Mesothelial cell of epicardium (in vitro differentiated cells): ENCODE measurements at places on chromosomes 2 and 18. TPM values are rescaled to one million over a fixed set of nuclear protein-coding genes. Genes with fewer than 3 reads are reported as not detected.

GRCh38 chr2:10372203-10372861, 69.6 kb downstream of the HPCAL1 start:
- no peaks in the 10 kb centered on the region for H3K36me3 ChIP-seq
- H3K27ac ChIP-seq = no peak overlapping the region
- DNase-seq = no peak
- H3K27me3 ChIP-seq = no peaks in the 10 kb centered on the region
- H3K4me3 ChIP-seq = no peak overlapping the region

DNA sequence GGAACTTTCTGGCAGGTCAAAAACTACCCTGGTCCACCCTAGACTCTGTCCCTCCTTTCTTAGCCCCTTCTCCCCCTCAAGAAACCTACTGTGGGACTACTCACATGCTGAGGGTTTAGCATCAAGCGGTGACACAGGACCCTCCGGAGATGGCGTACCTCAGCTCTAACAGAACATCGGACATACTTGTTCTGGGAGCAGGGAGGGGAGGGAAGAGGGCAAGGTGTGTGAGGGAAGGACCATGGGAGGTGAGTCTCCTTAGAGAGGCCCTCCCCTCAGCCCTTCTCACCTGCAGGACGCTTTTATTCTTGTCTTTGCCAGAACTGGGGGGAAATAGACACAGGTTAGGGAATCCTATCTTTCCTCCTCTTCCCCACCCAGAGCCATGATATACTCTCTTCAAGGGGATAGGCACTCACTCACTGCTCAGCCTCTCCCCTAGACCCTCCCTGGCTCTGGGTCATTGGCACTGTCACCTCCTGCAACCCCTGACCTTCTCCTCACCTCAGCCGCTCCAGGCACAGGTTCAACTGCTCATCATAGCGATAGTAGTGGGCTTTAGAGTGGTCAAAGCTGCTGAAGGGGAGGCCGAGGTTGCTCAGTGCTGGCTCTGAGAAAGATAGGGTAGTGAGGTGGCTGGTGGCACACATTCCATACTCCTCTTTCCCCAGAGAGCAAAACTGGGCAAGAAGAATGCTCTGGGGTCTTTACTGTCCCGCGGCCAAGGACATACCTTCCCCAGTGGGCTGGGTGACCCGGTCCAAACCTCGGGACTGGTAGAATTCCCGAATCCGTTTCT, 1.8 kb downstream of the PCGF1 start:
- H3K27ac ChIP-seq = no peak overlapping the region
- no peak for DNase-seq
- H3K4me3 ChIP-seq = peak overlapping the region; percentile 18
- peaks cover 16% of the 10 kb centered on the region for H3K36me3 ChIP-seq
- H3K27me3 ChIP-seq = peaks cover 64% of the 10 kb centered on the region

Gene B3GNT7
- 5.2 to 7.0 TPM (median 5.6 TPM) in 3 replicates for total RNA-seq

Gene DCDC2C
- total RNA-seq = not detected in 3 replicates

DNA sequence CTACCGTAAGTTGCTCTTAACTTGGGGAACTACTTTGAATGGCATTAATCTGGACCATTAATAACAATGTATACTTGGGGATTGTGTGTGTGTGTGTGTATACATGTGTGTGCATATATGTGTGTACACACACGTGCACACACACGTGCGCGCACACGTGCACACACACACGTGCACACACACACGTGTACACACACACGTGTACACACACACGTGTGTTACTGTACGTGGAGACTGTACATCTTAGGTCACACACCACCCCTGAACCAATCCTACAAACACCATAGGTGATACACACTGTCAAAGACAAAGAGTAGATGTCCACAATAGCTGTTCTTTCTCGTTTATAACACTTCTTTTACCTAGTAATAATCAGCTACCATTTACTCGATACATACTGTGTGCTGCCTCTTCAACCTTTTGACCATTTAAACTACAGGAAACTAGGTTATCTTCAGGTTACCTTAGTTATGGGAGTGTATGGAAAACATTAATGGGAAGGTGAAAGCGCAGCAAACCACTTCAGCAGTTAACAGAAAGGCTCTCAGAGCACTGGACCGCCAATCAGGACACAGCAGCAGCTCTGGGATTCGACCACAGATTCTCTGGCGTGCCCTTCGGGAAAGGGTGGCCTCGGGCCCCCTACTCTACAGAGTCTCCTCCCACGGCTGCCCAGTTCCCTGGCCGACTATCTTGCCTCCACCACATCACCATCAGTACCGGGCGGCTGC, 894 bp upstream of the GCC2 start:
- H3K36me3 ChIP-seq = peaks cover 11% of the 10 kb centered on the region
- no peak for DNase-seq
- peaks cover 21% of the 10 kb centered on the region for H3K4me1 ChIP-seq
- no peaks in the 10 kb centered on the region for H3K27me3 ChIP-seq
- peak overlapping the region; percentile 88 for H3K4me3 ChIP-seq

DNA sequence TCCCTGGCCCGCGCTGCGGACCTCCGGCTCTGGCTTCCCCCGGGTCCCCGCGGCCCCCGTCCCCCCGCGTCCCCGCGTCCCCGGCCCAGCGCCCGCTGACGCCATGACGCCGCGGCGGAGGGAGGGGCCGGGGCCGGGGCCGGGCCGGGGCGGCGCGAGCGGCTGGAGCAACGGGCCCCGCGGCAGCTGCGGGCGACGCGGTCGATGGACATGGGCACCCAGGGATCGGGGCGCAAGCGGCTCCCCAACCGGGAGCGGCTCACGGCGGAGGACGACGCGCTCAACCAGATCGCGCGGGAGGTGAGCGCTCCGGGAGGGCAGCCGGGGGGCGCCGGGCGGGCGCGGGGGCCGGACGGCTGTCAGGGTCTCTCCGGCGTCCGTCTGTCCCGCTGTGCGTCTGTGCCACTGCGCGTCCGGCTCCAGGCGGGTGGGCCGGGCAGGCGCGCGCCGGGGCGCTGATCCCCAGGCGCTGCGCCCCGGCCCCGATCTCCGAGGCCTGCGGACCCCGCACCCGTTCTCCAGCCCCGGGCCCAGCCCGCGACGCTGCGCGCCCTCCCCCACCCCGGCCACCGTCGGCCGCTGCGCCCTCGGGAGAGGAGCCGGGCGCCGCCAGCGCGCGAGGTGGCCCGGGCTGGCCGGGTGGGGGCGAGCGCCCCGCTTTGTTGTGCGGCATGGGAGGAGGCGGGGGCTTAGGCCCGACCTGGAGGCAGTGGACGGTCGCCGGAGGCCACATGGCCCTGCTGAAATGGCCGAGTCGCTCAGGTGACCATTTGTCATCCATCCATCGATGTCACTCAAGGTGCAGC, at the start of gene LRRFIP1:
Gene LRRFIP1, plus strand, starts transcription at position 147 of the 806 bp plus-strand sequence. Its CDS starts 58 bp downstream, at position 205.
- H3K27ac ChIP-seq = peak within 1 kb of the TSS; percentile 57
- H3K4me1 ChIP-seq = peaks cover 10% of the 10 kb centered on the region
- peaks cover 7% of the 10 kb centered on the region for H3K36me3 ChIP-seq
- peaks cover 6% of the 10 kb centered on the region for H3K27me3 ChIP-seq

DNA sequence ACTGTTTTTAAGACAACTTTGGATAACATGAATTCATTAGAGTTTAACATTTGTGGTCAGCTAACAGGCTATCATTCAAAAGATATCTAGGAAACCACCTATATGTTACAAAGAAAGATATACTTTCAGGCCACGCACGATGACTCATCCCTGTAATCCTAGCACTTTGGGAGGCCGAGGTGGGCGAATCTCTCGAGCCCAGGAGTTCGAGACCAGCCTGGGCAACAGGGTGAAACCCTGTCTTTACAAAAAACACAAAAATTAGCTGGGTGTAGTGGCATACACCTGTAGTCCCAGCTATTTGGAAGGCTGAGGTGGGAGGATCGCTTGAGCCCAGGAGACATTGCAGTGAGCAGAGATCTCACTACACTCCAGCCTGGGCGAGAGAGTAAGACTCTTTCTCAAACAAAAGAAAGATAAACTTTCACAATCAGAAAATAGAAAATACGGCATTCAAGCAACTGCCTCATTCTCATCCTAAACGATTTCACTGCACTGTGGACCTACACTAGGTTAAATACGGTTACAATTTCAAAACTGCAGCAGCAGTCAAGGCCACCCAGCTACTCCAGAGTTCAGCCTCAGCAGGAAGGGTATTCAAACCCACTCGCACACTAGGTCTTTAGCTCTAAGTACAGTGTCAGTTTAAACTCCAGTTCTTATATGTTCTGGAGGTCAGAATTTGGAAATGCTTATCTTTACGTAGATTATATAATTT, 250.0 kb upstream of the SLC39A10 start:
- H3K27ac ChIP-seq = no peak overlapping the region
- H3K36me3 ChIP-seq = no peaks in the 10 kb centered on the region
- no peak for DNase-seq
- H3K4me1 ChIP-seq = peaks cover 7% of the 10 kb centered on the region

DNA sequence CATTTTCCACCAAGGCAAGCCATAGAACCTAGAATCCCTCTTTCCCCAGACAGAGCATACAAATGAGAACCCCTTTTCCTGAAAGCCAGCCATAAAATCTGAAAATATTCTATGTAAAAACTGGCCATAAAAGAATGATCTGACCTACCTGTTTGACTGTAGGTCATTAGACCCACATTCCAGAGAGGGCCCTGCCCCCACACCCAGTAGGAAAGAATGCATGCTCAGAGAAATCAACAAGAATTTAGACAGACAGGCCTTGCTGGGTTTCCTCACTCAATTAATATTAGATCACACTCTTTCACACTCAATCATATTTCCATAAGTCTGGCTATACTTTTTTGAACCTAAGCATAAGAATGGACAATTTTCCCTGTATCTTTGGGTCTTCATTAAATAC, 929.5 kb downstream of the ERBB4 start:
- no peak overlapping the region for H3K4me3 ChIP-seq
- H3K36me3 ChIP-seq = peaks cover 4% of the 10 kb centered on the region
- H3K27me3 ChIP-seq = no peaks in the 10 kb centered on the region
- H3K27ac ChIP-seq = peak overlapping the region; percentile 74

GRCh38 chr2:225122007-225122406, 79.7 kb upstream of the DOCK10 start:
- H3K27ac ChIP-seq = no peak overlapping the region
- H3K27me3 ChIP-seq = no peaks in the 10 kb centered on the region
- no peaks in the 10 kb centered on the region for H3K36me3 ChIP-seq
- H3K4me1 ChIP-seq = no peaks in the 10 kb centered on the region
- no peak for DNase-seq

DNA sequence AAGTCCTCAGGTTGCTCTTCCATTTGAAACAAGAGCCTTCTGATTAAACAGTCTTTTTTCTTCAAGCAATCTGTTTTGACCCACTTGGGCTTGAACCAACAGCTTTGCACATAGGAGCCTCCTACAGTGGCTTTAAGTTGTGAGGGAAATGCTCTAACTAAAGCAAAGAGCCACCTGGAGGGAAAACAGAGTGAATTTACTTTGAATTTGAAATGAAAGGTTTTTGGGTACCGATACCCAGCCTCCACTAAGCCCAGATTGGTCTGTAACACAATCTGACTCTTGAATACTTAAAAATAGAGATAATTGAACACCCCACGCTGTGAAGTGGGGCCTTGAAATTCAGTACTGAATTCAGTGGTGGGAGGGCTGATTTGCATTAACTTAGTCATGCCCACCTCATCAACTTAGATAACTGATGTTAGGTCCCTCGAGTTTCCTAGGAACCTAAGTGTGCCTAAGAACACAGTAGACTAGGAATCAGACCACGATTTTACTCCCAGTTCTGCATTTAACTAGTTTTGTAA, 56.3 kb upstream of the ACVR1C start:
- H3K4me3 ChIP-seq = no peak overlapping the region
- H3K36me3 ChIP-seq = no peaks in the 10 kb centered on the region
- H3K27me3 ChIP-seq = no peaks in the 10 kb centered on the region
- H3K27ac ChIP-seq = no peak overlapping the region
- no peak for DNase-seq

DNA sequence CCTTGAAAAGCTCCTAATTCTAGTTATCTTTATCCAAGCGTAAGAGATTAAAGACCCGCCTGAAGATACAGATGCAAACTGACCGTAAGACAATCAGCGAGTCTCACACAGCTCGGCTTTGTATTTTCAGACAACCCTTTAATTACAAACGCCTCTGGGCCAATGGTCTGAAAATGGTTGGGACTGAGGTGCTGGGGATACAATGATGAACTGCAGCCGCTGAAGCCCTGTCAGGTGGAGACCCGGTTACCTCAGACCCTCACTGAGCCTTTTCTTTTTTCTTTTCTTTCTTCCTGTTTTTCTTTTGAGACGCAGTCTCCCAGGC, 715 bp upstream of the CFAP36 start:
- DNase-seq = no peak
- H3K27me3 ChIP-seq = no peaks in the 10 kb centered on the region

Gene HES6
- total RNA-seq = 4.2 to 5.1 TPM (median 4.3 TPM) in 3 replicates

Gene GDF7
- 3.0 to 3.2 TPM (median 3.1 TPM) in 3 replicates for total RNA-seq

Gene DGKD
- 52.8 to 64.5 TPM (median 57.0 TPM) in 3 replicates for total RNA-seq

GRCh38 chr2:233449921-233450863, 95.9 kb downstream of the DGKD start:
- H3K36me3 ChIP-seq = peaks cover 22% of the 10 kb centered on the region
- no peak for DNase-seq
- no peak overlapping the region for H3K27ac ChIP-seq
- no peak overlapping the region for H3K4me3 ChIP-seq
- no peaks in the 10 kb centered on the region for H3K27me3 ChIP-seq
- H3K4me1 ChIP-seq = no peaks in the 10 kb centered on the region
